ENCODE measurements at places on chromosomes 2 and 18.

- H3K4me1 ChIP-seq: peaks cover 24% of the 10 kb centered on the region
- DNase-seq: no peak
- no peak overlapping the region for H3K27ac ChIP-seq
- no peaks in the 10 kb centered on the region for H3K27me3 ChIP-seq
- H3K4me3 ChIP-seq: no peak overlapping the region
Measured at GRCh38 chr2:96510931-96511595, 5.9 kb upstream of the NEURL3 start.

- H3K4me1 ChIP-seq: peaks cover 8% of the 10 kb centered on the region
- no peak for DNase-seq
- no peaks in the 10 kb centered on the region for H3K27me3 ChIP-seq
- H3K36me3 ChIP-seq: no peaks in the 10 kb centered on the region
Measured at GRCh38 chr18:27449104-27449503, 264.0 kb upstream of the CHST9 start.

DNA sequence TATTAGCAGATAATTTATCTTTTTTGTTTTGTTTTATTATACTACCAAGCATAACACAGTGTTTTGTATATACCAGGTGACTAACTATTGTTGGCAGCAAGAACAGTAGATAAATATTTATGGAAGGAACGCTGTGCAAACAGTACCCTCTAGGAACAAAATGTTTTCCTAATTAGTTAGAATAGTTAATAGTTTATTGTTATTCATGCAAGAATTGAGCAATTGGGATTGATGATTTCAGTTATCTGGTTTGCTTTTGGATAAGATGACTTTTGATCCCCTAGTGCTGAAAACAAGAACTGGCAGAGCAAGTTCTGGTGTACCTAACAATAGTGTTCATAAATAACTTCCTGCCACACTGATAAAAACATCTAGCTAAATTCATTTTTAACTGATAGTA, 323.3 kb downstream of the TGIF1 start:
- no peak overlapping the region for H3K4me3 ChIP-seq
- H3K27me3 ChIP-seq: peaks cover 9% of the 10 kb centered on the region
- no peaks in the 10 kb centered on the region for H3K36me3 ChIP-seq
- no peak overlapping the region for H3K27ac ChIP-seq
- no peaks in the 10 kb centered on the region for H3K4me1 ChIP-seq
- DNase-seq: no peak

- H3K4me3 ChIP-seq: no peak overlapping the region
- H3K4me1 ChIP-seq: no peaks in the 10 kb centered on the region
- H3K27ac ChIP-seq: no peak overlapping the region
- H3K36me3 ChIP-seq: no peaks in the 10 kb centered on the region
- H3K27me3 ChIP-seq: no peaks in the 10 kb centered on the region
- no peak for DNase-seq
Measured at GRCh38 chr18:53426666-53427184, 797.7 kb downstream of the MBD2 start.

DNA sequence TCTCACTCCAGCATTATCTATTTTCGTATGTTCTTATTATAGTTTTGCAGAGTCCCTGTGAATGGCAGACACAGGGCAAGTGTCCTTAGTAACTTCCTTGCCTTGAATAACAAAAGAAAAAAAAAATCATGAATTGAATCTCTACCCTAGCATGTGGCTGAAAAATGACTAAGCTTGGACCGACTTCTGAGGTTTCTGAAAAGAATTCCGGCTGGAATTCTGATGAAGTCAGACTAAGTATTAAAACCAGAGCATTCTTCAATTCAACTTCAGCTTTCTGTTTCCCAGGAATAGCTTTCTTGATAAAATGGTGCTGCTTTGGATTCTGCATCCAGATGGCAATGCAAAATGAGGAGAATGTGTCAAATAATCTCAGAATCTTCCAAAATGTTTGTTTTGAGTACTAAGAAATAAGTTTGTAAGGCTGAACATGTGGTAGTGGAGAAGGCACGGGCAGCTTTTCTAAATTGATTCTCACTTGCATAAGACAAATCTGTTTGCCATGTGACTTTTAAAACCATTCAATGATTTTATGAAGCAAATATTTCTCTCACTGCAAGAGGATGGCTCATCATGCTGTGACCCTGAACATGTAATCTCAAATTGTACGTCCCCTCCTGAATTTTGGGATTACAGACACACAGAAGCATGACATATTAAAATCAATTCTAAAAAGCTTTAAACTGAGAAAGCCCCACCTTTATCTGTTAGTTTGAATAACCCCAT, 1462.8 kb upstream of the LRRTM1 start:
- no peaks in the 10 kb centered on the region for H3K36me3 ChIP-seq
- no peak for DNase-seq
- H3K27me3 ChIP-seq: no peaks in the 10 kb centered on the region
- no peak overlapping the region for H3K27ac ChIP-seq
- H3K4me3 ChIP-seq: no peak overlapping the region

DNA sequence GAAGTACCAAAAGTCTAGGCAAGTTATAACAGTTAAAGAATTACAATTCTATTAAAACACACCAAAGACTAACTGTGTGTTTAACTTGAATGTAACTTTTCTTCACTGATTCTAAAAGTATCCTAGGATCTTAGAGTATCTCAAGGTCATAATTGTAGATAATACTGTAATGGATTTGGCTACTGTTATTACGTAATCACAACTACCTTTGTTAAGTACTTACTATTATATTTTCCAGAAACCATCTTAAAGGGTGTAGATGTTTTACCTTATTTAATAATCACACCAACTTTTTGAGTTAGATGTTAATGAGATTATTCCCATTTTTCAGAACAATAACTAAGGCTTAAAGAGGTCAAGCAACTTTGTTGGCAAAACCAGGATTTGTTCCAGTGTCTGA, 161.3 kb upstream of the REG3A start:
- H3K4me1 ChIP-seq: no peaks in the 10 kb centered on the region
- DNase-seq: no peak
- no peaks in the 10 kb centered on the region for H3K36me3 ChIP-seq
- H3K27me3 ChIP-seq: no peaks in the 10 kb centered on the region
- no peak overlapping the region for H3K4me3 ChIP-seq

- no peaks in the 10 kb centered on the region for H3K36me3 ChIP-seq
- H3K4me1 ChIP-seq: peaks cover 53% of the 10 kb centered on the region
- peak overlapping the region; percentile 68 for H3K27ac ChIP-seq
- H3K27me3 ChIP-seq: no peaks in the 10 kb centered on the region
Measured at GRCh38 chr2:171342067-171342413, 91.8 kb downstream of the METTL8 start.

DNA sequence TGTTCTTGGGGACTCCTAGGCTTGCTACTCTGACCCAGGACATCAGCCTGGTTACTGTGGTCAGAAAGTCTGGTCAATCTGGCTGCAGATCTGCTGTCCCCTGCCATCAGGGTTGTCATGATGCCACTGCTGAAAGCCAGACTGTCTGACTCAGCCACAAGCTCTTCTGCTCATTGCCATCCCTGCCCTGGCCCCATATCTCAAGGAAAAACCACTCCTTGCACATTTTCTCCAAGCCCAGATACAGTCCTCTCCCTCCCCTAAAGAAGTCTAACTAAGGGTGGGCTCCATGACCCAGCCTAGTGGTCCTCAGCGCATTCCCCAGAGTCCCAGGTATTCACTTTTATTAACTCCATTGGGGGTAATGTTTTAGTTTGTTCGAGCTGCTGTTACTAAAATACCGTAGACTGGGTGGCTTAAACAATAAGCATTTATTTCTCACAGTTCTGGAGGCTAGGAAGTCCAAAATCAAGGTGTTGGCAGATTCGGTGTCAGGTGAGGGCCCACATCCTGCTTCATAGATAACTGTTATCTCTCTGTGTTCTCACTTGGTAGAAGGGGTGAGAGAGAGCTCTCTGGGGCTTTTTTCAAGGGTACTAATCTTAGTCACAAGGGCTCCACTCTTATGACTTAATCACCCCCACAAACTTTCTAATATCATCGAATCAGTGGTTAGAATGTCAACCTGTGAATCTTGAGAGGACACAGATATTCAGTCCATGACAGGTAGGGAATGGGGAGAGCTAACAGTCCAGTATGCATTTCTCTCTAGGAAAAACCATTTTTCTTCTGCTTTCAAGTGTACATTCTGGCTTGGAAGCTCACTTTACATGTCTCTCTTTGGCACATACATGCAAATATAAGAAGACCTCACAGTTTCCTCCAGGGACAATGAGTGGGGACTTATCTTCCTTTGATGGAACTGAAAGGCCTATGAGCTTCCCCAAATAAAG, 94.8 kb upstream of the CXCR4 start:
- H3K36me3 ChIP-seq: no peaks in the 10 kb centered on the region
- H3K27me3 ChIP-seq: no peaks in the 10 kb centered on the region
- peaks cover 16% of the 10 kb centered on the region for H3K4me1 ChIP-seq

- no peak overlapping the region for H3K4me3 ChIP-seq
- no peak for DNase-seq
- H3K4me1 ChIP-seq: no peaks in the 10 kb centered on the region
- H3K27ac ChIP-seq: no peak overlapping the region
Measured at GRCh38 chr2:194765723-194766122, 891.3 kb upstream of the SLC39A10 start.

- no peak for DNase-seq
- no peaks in the 10 kb centered on the region for H3K4me1 ChIP-seq
- peaks cover 9% of the 10 kb centered on the region for H3K36me3 ChIP-seq
- H3K27ac ChIP-seq: no peak overlapping the region
- no peaks in the 10 kb centered on the region for H3K27me3 ChIP-seq
Measured at GRCh38 chr2:54271843-54272627, 16.0 kb upstream of the TSPYL6 start.

- H3K4me3 ChIP-seq: no peak overlapping the region
- no peak overlapping the region for H3K27ac ChIP-seq
- peak; percentile 59 for DNase-seq
- H3K27me3 ChIP-seq: no peaks in the 10 kb centered on the region
- H3K36me3 ChIP-seq: peaks cover 6% of the 10 kb centered on the region
- peaks cover 57% of the 10 kb centered on the region for H3K4me1 ChIP-seq
Measured at GRCh38 chr2:47080888-47081301, 74.2 kb downstream of the STPG4 start.

DNA sequence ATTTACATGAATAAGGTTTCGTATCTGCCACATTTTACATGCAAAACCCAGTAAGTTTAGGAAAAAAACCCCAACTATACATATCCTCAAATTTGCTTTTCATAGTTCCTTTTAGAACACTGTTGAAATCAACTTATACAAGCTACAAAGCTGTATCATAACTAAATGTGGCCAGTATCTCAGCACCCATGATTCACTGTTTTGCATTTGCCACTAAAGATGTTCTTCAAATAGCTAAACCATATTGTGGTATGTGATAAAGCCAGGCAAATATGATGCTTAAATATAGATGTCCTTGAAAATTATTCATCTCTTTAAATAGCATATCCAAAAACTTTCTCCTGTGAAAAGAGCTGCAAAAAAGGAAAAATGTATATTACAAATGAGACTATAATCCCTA, 29.9 kb downstream of the ROCK2 start:
- no peak overlapping the region for H3K27ac ChIP-seq
- H3K4me3 ChIP-seq: no peak overlapping the region
- no peaks in the 10 kb centered on the region for H3K36me3 ChIP-seq
- H3K27me3 ChIP-seq: no peaks in the 10 kb centered on the region
- peaks cover 55% of the 10 kb centered on the region for H3K4me1 ChIP-seq

GRCh38 chr2:31903109-31903780, 107.6 kb downstream of the MEMO1 start:
- no peaks in the 10 kb centered on the region for H3K27me3 ChIP-seq
- no peak overlapping the region for H3K27ac ChIP-seq
- H3K4me3 ChIP-seq: no peak overlapping the region

- H3K27me3 ChIP-seq: no peaks in the 10 kb centered on the region
- DNase-seq: no peak
- no peaks in the 10 kb centered on the region for H3K36me3 ChIP-seq
- no peak overlapping the region for H3K4me3 ChIP-seq
Measured at GRCh38 chr2:172435606-172435911, 8.2 kb downstream of the ITGA6 start.

DNA sequence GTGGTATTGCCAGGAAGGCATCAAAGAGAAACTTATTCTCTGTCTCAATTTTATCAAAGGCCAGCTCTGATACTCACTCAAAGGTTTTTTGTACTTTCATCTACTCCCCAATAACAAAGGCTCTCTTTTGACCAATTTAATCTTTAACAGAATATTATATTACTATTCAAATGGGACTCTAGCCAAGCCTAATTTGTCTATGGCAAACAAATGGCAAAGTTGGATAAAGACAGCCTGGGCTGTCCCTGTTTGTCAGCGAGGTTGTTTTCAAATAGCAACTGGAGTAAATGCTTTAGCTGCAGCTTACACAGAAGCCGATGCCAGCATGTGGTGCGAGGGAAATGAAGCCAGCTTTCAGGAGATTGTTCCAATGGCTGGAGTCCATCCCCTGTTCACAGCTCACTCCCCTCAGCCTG, 80.1 kb upstream of the CTNNA2 start:
- H3K36me3 ChIP-seq: no peaks in the 10 kb centered on the region
- no peaks in the 10 kb centered on the region for H3K4me1 ChIP-seq
- no peak overlapping the region for H3K27ac ChIP-seq

DNA sequence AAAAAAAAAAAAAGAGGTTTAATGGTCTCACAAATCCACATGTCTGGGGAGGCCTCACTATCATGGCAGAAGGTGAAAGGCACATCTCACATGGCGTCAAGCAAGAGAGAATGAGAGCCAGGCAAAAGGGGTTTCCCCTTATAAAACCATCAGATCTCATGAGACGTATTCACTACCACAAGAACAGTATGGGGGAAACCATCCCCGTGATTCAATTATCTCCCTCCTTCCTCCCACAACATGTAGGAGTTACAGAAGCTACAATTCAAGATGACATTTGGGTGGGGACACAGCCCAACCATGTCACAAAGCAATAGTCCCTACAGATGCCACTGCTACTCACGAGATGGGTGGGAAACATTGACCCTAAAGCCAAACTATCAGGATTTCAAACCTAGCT, 392.7 kb upstream of the ID2 start:
- H3K36me3 ChIP-seq: no peaks in the 10 kb centered on the region
- no peak overlapping the region for H3K4me3 ChIP-seq
- H3K27me3 ChIP-seq: no peaks in the 10 kb centered on the region
- no peak for DNase-seq
- H3K4me1 ChIP-seq: no peaks in the 10 kb centered on the region

DNA sequence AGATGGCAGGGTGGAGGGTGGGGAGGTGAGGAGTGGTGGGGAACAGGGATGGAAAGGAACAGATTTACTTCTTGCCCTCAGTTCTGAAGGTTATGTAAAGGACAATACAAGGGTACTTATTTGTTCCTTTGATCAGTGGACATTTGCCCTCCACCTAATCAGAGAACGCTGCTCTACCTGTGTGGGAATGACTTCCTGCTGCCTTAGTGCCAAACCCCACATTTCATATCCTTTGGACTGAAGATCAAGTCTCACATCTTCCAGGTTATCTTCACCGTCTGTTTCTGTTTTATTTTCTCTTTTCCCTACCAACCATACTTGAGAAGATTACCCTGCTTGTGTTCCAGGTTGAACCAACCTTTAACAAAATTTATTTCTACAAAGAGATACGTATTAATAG, 8.7 kb upstream of the DPP4 start:
- no peak for DNase-seq
- no peak overlapping the region for H3K27ac ChIP-seq
- H3K36me3 ChIP-seq: no peaks in the 10 kb centered on the region
- no peaks in the 10 kb centered on the region for H3K27me3 ChIP-seq
